NCI-H1105 (cell line): ENCODE measurements at places on chromosomes 13 and 19.

- peak; percentile 34 for DNase-seq
Measured at GRCh38 chr13:71867131-71867814, at the start of gene DACH1. Gene DACH1, minus strand, starts transcription at chr13:71867204.

- DNase-seq, result no peak
Measured at GRCh38 chr13:29693275-29693945, 97.9 kb upstream of the SLC7A1 start.

DNA sequence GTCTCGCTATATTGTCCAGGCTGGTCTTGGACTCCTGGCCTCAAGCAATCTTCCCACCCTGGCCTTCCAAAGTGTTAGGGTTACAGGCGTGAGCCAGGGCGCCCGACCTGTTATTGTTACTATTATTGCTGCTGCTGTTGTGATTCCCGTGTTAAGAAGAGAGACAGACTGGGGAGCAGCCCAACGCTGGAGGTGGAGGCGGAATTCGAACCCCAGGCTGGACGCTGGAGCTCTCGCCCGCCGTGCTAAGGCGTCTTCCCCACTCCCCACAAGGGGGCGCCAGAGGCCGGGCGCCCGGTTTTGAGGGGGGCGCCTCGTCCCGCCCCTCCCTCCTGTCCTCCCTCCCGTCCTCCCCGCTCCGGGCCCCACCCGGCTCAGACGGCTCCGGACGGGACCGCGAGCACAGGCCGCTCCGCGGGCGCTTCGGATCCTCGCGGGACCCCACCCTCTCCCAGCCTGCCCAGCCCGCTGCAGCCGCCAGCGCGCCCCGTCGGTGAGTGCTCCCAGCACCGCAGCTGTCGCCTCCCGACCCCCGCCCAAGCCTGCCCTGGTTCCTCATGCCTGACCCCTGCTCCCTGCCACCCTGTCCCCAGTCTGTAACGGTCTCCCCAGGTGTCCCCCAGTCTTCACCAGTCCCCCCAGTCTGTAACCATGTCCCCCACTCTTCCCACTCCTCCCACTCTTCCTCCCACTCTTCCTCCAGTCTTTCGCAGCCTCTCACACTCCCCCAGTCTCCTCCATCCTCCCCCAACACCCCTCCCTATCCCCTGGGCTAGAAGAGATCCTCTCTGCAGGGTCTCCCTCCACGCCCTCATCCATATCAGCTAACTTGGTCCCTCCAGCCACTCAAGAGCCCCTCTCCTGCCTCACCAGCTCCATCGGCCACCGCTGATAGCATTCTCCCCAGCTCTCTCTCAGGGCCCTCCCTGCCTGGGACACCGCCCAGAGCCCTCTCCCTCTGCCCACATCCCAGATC lies at the start of gene EHD2:
Gene EHD2 (plus strand): TSS at position 377 of the 976 bp plus-strand sequence. CDS start 3,191 bp downstream, outside the sequence.
- no peak for DNase-seq

- no peak for DNase-seq
Measured at GRCh38 chr13:97535614-97536013, 101.6 kb downstream of the RAP2A start.

- no peak for DNase-seq
Measured at GRCh38 chr19:6271251-6271650, 8.5 kb downstream of the MLLT1 start.

DNA sequence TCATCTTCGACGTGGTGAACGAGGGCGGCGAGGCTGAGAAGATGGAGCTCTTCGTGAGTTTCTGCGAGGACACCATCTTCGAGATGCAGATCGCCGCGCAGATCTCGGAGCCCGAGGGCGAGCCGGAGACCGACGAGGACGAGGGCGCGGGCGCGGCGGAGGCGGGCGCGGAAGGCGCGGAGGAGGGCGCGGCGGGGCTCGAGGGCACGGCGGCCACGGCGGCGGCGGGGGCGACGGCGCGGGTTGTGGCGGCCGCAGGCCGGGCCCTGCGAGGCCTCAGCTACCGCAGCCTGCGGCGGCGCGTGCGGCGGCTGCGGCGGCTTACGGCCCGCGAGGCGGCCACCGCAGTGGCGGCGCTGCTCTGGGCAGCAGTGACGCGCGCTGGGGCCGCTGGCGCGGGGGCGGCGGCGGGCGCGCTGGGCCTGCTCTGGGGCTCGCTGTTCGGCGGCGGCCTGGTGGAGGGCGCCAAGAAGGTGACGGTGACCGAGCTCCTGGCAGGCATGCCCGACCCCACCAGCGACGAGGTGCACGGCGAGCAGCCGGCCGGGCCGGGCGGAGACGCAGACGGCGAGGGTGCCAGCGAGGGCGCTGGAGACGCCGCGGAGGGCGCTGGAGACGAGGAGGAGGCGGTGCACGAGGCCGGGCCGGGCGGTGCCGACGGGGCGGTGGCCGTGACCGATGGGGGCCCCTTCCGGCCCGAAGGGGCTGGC lies 52.6 kb downstream of the MAP4K1 start:
- no peak for DNase-seq

DNA sequence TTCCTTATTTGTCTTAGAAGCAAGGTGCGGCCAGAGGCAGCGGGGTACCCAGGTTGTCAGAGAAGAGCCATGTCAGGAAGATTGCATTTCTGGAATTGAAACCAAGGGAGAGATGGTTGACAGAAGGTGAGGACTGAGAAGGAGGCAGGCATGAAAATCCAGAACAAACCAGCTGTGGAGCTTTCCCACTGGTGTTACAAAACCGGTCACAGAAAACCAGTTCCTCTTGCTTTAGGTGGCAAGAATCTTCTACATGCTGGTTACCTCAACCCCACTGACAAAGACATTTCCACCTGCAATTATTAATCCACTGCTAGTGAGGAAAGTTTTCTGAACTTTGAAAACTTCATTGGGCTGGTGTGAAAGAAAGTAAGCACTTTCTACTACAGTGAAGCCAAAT lies 64.0 kb upstream of the MED4 start:
- DNase-seq, result no peak

GRCh38 chr19:23365222-23365621 lies 30.0 kb downstream of the ZNF91 start:
- no peak for DNase-seq

DNA sequence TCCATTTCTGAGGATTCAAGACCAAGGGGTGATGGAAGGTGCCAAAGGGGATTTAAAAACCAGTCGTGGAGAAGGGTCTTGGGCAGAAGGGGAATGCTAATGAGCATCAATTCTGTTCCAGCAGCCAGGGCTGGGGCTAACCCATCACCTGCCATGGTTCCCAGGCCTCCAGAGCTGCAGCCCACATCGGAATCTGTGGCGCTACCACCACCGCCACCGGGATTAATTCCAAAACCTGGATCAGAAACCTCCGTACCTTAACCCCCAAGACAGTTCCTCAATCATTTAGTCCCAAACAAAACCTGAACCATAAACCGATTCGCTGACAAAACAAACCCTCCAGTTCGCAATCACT lies 583 bp downstream of the ZNF615 start:
- DNase-seq, result no peak

GRCh38 chr13:41985788-41986508 lies 25.0 kb upstream of the VWA8 start:
- no peak for DNase-seq

DNA sequence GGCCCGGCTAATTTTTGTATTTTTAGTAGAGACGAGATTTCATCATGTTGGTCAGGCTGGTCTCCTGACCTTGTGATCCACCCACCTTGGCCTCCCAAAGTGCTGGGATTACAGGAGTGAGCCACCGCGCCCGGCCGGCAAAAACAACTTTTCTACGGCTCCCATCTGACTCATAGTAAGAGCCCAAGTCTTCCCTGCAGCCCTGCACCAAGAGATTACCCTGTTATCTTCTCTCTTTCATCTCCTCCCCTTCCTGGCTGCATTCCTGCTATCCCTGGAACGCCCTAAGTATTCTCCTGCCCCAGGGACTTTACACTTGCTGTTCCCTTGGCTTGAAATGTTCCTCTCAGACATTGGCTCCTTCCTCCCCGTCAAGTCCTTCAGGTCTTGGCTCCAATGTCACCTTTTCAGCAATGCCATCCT lies 6.6 kb downstream of the AP2S1 start:
- DNase-seq, result no peak

GRCh38 chr13:28100150-28101121 lies at the start of gene FLT3:
Gene FLT3, minus strand, starts transcription at chr13:28100576. Its CDS starts 66 bp downstream, at chr13:28100510.
- no peak for DNase-seq

DNA sequence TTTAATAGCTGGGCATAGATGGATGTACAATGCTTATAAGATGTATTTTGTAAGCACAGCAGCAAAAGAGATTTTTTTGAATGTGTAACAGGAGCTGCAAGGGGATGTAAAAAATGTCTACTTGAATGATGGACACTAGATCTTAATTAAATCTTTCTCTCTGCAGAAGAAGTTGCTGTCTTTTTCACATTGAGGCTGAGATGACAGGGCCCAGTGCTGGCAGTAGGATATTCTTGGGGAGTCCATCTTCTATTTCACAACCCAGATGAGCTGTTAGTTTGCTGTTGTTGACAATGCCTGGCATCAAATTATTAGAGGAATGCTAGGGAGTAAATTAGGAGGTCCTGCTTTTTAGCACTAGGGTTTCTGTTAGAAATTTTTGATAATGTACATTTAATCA lies 698.7 kb downstream of the SLITRK5 start:
- DNase-seq, result no peak

DNA sequence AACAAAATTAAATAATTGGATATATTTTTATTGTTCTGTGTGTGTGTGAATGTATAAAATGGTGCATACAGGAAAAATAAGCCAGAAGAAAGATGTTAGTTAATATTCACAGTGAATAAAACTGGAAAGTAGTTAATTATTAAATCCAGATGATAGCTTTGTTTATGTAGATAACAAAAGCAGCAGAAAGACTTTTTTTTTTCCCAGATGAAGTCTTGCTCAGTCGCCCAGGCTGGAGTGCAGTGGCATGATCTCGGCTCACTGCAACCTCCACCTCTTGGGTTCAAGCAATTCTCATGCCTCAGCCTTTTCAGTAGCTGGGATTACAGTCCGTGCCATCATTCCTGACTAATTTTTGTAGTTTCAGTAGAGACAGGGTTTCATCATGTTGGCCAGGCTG lies 140.1 kb downstream of the ZNF486 start:
- DNase-seq, result no peak

GRCh38 chr13:40362502-40362901 lies 303.9 kb downstream of the FOXO1 start:
- no peak for DNase-seq

GRCh38 chr13:35794734-35795389 lies 318.4 kb upstream of the MAB21L1 start:
- no peak for DNase-seq

- no peak for DNase-seq
Measured at GRCh38 chr19:54077334-54077733, 3.8 kb downstream of the TARM1 start.

GRCh38 chr13:107733276-107733675 lies 482.1 kb downstream of the LIG4 start:
- DNase-seq, result no peak

DNA sequence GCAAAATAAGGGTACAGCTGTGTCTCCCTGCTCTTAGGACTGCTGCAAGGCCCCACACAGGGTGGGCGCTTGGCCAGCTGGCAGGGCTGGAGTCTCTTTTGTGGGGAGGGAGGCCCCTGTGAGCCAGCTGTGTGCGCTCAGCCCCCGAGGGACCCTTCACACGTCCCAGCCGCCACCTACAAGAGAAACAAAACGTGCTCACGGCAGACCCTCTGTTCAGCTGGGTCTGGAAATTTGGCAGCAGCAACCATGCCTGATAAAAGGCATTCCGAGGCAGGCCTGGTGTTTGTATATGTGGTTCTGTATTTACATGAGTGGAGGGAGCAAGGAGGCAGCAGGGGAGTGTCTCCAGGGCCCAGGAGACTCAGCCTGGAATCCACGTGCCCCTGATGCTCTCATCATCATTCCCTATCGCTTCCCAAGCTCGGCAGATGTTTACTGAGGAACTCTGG lies 49.7 kb downstream of the CRTC1 start:
- DNase-seq, result peak; percentile 10
